C1 segment of cervical spinal cord (tissue), 14 donors: ENCODE measurements at places on chromosomes 13 and 19.

GRCh38 chr13:48110132-48110868 lies 15.4 kb upstream of the MED4 start:
- DNase-seq: no peak

GRCh38 chr19:16023146-16023915 lies 53.0 kb upstream of the TPM4 start:
- no peak for DNase-seq

- DNase-seq: no peak
These were observed 8.8 kb upstream of the GPC6 start for GRCh38 chr13:93217721-93218261.

- no peak for DNase-seq
These were observed 73.7 kb upstream of the IPO5 start for GRCh38 chr13:97879646-97880310.

DNA sequence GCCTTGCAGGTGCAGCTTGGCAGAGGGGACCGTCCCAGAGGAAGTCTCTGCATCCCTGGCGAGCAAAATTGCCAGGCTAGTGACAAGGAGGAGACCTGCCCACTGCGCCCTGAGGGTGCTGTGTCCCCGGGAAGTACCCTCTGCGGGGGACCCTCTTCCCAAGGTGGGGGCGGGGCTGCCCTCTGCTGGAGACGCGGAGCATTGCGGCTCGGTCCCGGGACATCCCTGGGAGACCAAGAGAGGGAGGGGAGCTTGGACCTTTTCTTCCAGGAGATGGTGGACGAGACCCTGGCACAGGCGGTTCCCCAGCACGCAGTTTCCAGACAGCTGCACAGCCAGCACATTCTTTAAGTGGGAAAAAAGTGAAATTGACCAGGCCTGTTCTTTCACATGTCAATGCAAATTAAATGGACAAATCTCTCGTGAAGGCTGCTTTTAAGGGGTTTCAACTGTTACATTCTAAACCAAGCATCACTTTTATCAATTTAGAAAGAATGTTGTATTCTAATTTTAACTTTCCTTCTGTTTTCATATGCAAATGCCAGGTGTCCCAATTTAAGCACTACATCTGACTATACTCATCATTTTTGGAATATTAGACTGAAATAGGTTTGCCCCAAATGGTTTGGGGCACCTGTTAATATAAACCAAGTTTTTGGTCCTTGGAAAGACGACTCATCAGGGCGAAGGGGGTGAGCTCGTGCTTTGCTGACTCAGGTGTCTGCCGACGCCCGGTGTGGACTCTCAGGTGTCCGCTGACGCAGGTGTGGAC lies 60.7 kb downstream of the MCF2L start:
- no peak for DNase-seq

GRCh38 chr13:42384265-42384664 lies 112.3 kb downstream of the AKAP11 start:
- DNase-seq: no peak

DNA sequence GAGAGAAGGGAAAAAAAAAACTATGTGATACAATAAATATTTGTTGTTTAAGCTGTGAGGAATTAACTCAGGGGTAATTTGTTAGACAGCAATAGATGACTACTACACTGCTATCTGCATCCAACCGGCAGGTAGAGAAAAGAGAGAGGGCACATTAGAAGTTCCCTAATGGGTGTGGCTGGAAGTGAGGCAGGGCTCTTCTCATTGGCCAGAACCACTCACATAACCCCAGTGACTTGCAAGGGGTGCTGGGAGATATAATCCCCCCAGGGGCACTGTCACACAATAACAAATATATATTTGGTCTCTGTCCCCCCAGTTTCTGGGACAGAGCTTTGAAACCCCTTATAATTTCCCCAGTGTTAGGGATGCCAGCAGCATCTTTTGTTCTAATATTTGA lies 24.3 kb downstream of the FGF21 start:
- DNase-seq: no peak

DNA sequence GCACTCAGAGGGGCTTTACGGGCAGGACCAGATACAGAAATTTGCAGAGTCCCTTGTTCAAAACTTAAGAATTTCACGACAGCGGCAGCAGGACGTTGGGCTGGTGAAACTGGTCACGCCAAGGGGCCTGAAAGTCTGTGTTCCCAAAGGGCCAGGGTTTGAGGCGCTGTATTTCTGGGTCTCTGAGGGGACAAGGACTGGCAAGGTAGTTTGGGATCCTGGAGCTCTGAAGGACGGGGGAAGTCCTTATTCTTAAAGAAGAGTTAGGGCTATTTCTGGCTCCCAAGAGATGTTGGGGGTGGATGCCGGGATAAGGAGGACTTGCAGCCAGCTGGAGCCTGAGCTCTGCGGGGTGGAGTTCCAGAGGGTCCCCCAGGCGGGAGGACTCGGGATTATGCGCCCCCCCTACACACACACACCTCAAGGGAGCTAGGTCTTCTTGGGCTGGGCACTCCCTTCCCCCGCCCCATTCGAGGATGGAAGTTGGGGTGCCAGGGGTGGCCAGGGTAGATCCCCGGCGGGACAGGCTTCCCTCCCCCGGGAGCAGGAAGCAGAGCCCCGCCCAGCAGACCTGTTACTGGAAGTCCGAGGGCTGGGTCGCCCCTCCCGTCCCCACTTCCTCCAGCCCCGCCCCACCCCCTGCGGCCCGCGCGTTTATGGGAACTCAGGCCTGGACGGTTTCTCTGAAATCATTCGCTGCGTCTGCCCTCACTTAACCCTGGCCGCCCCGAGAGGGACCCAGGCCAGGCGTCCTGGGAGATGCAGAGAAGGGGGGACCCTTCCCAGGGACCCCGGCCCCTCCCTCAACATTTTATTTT lies 5.6 kb downstream of the BCL3 start:
- peak; percentile 22 for DNase-seq

DNA sequence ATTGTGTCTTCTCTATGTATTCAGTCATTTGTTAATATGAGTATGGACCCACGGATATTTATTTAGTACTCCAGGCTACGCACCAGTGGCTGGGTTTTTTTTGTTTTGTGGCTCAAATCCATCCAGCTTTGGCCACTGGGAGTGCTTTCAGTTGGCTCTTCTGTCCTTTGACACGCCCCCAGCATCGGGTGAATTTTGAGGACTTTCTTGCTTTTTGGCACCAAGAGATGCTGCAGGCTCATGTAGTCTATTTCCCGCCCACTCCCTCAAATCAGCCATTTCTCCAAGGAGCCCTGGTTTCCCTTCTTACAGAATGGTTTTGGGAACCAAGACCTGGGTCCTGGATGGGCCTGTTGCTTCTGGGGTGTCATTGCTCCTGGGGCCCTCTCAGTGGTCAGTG lies 55.8 kb downstream of the SMARCA4 start:
- DNase-seq: no peak

DNA sequence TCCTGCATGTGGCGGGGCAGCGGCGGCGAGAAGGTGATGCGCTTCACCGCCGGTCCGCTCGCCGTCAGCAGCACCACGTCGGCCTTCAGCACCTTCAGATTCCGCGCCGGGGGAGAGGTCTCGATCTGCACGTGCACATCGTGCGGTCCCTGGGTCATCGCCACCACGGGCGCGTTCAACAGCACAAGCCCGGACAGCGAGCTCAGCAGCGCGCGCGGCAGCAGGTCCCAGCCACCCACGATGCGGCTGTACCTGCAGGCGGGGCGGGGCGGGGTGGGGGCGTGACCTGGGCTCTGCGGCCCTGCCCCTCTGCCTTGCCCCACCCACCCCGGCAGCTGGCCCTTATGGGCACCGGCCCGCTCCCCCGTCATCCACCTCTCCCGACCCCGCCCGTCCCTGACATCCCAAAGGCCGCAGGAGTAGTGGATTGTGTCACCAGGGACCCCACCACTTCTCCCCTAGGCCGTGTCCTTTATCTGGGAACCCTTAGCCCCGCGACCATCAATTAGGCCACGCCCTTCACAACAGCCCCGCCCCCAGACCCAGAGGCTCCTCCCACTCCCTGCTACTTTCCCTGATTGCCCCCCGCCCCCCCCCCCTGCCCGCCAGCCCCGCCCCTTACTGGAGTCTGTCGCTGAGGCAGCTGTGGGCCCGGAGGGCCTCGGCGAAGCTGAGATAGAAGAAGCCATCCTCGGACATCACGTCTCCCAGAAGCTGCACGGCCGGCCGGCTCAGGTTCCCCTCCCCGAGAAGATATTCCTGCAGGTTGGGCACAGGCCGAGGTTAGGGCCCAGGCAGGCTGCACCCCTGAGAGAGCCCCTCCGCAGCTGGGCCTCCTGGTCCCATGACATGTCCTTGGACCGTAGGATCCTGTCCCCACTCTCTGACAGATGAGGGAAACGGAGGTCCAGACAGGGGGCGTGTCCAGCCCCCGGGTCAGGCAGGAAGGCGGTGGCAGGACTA lies 6.1 kb downstream of the IL4I1 start:
- no peak for DNase-seq

GRCh38 chr13:35979361-35979951 lies 151.7 kb downstream of the DCLK1 start:
- peak; percentile 66 for DNase-seq

GRCh38 chr19:55493645-55494171 lies 5.5 kb downstream of the SSC5D start:
- no peak for DNase-seq

DNA sequence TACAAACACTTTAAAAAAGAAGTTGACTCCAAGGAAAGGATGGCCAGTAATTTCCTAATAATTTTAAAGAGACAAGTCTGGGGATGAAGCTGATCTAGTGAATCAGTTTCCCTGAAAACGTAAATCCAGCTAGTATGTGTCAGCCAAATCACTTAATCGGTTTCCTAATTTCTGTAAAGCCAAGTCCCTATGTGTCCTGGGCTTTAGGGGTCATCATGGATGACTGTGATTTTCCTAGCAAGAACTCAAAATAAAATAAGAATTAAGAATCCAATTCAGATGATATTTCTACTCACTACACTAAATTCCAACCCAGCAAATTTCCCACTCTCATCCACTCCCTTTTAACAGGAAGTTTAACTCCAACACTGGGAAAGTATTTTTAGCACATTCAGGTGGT lies 35.9 kb downstream of the ELF1 start:
- DNase-seq: no peak

DNA sequence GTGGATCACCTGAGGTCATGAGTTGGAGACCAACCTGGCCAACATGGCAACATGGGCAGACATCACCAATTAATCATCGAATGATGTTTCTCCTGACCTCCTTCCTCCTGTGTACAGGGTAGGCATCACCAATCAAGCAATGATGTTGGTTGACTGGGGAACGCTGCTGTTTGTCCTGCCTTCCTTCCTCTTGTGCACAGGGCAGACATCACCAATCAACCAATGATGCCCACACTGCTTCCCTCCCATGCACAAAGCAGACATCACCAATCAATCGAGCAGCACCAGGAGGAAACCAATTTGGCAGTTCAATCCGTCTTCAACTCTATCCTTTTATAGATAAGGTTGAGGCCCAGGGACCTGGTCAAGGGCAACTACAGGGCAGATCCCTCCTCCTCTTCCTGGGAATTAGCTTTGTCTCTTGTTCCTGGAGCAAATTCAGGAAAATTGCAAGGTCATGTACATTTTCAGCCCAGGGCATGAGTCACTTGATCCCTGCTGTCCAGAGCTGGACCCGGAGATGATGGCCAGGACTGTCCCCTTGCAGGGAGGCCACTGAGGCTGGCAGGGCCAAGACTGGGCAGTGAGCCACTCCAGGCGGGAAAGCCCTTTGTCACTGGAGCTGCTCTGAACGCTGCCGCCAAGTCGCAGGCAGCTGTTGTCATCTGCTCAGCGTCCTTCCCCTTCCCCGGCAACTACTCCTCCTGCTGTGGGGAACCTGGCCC lies 5.3 kb upstream of the CSNK1G2 start:
- DNase-seq: peak; percentile 27

GRCh38 chr13:94933230-94933751 lies 220.9 kb upstream of the SOX21 start:
- DNase-seq: no peak

- no peak for DNase-seq
These were observed 207.2 kb downstream of the SPRY2 start for GRCh38 chr13:80133631-80134261.

- DNase-seq: no peak
These were observed 217.1 kb downstream of the PCCA start for GRCh38 chr13:100306030-100306429.

DNA sequence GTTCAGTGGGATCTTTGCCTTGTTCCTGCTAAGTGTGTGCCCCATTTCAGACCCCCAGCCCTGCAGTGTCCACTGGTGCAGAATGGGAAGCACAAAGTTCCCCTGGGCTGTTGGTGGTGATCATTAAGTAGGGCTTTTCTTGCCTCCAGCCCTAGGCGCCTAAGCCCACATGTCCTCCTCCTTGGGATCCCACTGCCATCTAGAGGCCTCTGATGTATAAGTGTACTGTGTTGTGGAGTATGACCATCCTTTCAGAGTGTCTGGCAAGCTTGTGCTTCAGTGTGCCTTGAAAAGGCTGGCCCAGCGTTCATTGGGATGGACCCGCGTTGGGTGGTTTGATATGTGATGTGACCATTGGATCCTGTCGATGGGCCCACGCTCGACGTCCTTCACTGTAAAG lies 71.2 kb downstream of the WASF3 start:
- no peak for DNase-seq

GRCh38 chr19:7773841-7774240 lies 10.8 kb downstream of the CLEC4M start:
- no peak for DNase-seq

DNA sequence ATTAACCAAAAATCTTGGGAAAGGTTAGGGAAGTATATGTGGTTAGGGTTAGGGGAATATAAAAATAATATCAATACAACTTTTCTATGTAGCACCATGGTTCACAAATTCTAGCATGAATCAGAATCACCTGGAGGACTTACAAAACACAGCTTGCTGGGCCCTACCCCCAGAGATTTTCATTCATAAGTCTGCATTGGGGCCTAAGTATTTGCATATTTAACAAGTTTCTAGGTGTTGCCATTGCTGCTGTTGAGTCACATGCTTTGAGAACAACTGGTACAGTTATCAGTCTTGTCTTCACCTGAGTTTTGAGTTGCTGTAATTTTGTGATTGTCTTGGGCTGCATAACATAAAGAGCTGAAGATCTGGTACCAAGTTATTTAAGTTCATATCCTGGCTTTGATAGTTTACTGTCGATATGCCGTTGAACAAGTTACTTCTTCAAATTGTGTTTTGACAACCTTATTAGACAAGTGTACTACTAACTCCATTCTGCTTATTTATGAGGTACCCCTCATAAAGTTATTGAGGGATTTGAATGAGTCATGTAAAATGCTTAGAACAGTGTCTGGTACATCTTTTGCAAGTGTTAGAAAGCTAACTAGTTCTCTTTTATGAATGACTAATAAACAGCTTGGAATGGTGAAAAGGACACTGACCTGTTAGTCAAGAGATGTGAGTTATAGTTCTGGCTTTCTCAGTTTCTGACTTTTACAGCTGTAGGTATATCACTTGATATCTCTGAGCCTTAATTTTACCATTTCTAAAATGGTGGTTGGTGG lies 132.9 kb downstream of the PAN3 start:
- no peak for DNase-seq

DNA sequence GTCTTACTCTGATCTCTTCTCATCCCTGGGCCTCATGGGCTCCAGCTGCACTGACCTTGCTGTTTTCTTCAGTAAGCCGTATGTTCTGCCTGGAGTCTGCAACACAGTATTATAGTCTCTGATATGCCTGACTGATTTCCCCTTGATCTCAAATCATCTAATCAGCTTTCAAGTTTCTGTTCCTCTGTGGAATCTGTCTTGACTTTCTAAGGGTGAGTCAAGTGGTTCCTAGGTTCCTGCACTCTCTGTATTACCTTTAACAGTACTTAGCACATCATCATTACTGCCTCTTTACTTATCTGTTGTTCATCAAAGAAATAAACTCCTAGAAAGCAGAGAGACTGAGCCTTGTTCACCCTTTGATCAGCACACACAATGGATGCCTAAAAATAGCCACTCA lies 350.7 kb downstream of the LMO7 start:
- no peak for DNase-seq
